CD4-positive, alpha-beta T cell treated with Interleukin-10 for 1 hour (primary cell): ENCODE measurements at places on chromosomes 6 and 20.

GRCh38 chr20:32484958-32485769 is 100.0 kb downstream of the NOL4L start:
- DNase-seq, result peak; percentile 89

DNA sequence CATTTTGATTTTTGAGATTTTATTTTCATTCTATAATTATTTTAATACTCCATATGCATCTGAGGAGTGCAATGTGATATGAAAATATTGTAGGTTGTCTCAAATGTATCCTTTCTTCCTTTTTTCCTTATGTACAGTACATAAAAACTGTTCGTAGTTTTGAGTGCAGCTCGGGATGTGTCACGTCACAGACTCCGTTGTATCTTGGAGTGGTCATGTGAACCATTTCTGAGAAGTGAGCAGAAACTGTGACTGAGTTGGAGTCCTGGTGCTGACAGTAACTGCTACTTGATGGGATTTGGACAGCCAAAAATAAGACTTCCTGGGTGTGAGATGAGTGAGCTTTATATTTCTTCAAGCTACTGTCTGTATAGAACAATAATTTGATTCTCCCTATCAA is 761.4 kb upstream of the MAN1A1 start:
- DNase-seq, result no peak

GRCh38 chr20:17315407-17316231 is 88.8 kb downstream of the PCSK2 start:
- DNase-seq, result no peak

- peak; percentile 13 for DNase-seq
These were observed 970 bp downstream of the BLTP3A start for GRCh38 chr6:34792605-34793500.

DNA sequence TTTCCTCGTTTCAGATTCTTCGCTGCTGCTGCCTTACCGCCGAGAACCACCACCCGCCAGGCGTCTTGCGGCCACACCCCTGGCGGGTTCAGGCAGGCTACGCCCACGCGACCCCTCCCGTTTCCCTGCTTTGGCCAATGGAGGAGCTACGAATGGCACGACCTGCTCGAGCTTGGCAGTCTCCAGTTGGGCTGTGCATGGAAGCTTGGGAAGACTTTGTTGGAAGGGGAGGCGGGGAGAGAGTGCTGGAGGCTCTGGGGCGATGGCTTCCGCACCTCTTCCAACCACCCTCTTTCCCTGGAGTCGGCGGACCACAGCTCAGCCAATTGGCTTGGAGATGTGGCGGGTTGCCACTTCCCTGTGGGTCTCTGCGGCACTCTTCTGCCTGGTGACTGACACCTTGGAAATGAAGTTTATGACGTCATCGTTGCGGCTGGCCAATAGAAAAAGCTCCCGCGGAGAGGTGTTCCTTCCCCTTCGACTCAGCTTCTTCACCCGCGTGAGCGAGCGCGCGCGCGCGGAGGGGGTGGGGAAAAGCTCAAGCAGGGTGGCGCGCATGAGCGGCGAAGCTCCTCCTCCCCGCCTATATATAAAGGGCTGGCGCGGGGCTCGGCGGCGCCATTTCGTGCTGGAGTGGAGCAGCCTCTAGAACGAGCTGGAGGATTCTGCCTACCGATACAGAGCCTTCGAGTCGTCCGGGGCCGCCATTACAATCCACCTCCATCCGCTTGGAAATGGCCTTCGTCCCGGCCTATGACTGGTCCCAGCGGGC is 3.4 kb downstream of the BRD2 start:
- peak; percentile 100 for DNase-seq

DNA sequence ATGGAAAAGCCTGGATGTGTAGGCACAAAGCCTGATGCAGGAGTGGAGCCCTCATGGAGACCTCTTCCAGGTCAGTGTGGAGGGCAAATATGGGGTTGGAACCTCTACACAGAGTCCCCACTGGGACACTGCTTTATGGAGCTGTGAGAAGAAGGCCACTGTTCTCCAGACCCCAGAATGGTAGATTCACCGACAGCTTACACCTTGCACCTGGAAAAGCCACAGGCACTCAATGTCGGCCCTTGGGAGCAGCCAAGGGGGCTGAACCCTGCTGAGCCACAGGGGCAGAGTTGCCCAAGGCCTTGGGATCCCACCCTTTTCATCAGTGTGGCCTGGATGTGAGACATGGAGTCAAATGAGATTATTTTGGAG is 24.9 kb downstream of the NCR2 start:
- DNase-seq, result no peak

- DNase-seq, result no peak
These were observed 248.9 kb downstream of the TPBG start for GRCh38 chr6:82612475-82613039.

DNA sequence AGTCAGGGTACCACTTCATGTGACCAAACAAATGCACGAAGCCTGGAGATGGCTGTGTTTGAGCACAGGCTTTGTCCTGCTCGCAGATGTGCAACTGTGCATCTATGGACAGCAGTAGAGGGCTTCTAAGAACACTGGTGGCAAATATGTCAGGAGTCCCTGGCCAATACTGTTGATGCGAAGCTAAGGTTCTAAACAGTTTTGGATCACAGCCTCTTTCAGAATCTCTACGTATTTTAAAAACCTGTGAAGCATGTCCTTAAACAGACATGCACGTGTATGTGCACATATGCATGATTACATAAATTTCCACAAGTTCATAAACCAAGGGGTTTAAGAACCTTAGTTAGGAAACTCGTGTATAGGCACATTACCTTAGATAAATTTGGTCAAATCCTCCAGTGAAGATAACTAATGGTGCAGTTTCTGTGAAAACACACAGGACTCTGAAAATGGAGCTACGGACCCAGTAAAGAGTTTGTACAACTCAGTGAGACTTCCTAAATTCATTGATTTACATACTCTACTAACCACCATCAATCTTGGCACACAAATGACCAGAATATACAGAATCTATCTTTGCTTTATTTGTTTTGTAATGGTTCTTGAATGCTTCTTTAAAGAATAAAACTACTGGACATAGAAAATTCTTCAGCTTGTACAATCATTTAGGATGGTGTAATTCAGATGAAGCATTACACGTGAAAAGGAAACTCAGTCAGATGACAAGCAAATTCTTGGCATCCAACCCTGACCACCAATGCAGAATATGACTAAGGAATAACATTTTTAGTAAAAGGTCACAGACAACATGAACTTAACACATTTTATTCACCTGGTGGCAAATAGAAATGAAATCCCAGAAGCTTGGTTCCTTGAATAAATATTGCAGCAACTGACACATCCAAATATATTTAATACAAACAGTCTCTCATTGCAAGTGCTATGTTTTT is 27.4 kb downstream of the KCNQ5 start:
- no peak for DNase-seq

DNA sequence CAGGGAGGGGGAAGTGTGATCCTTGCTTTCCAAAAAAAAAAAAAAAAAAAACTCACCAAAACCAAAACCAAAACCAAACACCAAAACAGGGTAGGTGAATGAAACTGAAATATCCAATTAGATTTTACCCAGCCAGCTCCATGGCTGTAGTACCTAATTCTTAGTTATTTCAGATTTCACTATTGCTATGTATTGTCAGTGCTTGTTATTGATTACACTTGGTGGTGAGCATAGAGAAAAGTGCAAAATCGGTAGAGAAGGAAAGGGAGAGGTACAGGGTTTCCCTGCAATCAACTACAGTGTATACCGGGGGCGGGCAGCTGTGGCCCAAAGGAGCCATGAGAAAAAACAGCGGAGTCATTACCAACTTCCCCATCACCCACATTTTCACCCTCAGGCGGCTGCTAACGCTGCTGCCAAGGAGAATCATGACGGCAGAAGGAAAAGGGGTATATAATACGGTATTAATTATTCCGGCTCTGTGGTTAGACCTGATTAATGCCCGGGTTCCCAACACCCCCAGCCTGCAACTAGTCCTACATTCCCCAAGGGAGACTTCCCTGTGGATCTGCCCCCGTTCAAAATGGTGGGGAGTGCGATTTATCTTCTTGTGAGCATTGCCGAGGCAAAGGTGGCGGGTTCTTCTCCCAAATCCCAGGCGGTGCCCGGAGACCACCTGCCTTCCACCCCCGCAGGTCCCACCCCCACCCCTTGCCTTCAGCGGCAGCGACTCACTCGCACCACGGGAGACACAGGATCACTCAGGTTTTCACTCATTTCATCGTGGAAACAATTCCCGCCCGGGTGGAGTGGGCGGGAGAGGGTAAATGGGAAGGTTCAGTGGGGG is at the start of gene C6orf62:
Gene C6orf62 (minus strand): TSS at position 30 of the 847 bp plus-strand sequence. CDS start 486 bp downstream, outside the sequence.
- peak; percentile 57 for DNase-seq

DNA sequence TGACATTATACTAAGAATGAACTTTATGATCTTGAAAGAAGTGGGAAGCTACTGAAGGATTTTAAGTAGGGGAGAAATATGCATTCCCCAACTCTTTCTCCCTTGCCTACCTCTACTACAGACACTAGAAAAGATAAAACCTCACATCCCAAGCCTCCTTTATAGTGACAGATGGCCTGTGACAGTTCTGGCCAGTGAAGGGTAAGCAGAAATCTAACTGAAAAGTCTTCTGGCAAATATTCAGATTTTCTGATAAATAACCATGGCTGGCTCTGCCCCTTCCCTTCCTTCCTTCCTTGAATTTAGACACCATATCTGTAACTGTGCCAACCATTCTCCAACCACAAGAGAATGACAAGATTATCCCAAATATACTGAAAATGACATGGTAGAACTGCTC is 10.2 kb upstream of the BEND6 start:
- DNase-seq, result no peak

GRCh38 chr6:4799912-4800311 is 23.7 kb downstream of the CDYL start:
- DNase-seq, result no peak

GRCh38 chr6:118284736-118285360 is 263.2 kb upstream of the PLN start:
- no peak for DNase-seq

DNA sequence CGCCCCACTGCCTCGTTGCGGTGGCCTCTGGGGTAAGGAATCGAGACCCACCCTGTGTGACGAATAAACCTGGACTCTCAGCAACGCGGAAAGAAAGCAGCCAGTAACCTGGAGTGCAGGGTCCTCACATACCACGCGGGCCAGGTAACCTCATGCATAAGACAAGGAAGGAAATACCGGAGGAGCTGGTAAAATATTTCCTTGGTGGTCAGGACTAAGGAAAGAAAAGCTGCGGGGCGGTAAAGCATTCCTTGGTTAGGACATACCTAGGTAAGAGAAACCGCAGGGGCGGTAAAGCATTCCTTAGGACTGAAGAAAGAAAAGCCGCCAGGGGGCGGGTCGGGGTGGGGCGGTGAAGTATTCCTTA is 80.7 kb downstream of the SYTL3 start:
- no peak for DNase-seq

DNA sequence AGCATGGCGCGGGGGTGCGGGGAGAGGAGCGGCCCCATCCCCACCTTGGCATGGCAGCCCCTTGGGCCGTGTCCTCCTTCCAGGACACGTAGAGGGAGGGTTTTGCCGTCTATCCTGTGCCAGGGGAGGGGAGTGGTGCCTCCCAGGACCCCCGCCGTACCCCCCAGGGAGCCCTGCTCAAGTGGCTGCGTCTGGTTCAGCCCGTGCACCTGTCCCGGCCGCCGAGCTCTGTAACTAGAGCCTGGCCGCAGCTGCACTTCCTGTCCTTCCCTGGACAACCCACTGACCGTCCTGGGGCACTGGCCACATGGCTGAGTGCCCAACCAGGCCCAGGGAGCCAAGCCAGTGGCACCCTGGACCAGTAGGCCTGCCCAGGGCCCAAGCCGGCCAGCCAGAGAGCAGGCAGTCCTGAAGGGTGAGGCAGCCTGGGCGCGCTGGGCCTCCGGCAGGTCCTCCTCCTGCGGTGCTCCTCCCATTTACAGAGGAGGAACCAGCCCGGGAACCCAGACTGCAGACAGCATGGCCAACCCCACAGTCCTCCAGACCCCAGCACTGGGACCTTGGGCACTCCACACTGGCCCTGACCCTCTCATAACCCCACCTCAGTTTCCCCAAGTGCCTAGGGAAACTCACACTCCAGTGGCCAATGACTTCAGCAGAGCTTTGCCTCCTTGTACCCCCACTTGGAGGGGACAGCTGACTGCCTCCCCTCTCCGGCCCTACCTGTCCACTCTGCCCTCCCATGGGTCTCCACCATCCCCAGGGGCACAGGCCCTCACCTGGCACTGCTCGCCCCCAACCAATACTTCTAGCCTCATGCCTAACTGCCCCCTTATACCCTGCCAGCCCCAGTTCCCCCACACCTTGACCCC is 8.7 kb downstream of the LAMA5 start:
- no peak for DNase-seq

- no peak for DNase-seq
These were observed 7.6 kb upstream of the ADGRF4 start for GRCh38 chr6:47690791-47691190.

- no peak for DNase-seq
These were observed 400 bp upstream of the SMAP1 start for GRCh38 chr6:70667256-70667710.

GRCh38 chr6:139736325-139736906 is 362.0 kb upstream of the CITED2 start:
- DNase-seq, result no peak

- DNase-seq, result no peak
These were observed 107.8 kb downstream of the CDC5L start for GRCh38 chr6:44495036-44495901.

GRCh38 chr20:55095745-55096400 is 620.5 kb downstream of the DOK5 start:
- DNase-seq, result no peak
